ENCODE measurements at places on chromosomes 3 and 15. TPM values are rescaled to one million over a fixed set of nuclear protein-coding genes. Genes with fewer than 3 reads are reported as not detected.

Gene NR1I2
- not detected for total RNA-seq

Gene SNURF
- total RNA-seq: 2.5 TPM

Gene NRG4
- not detected for total RNA-seq

Gene KBTBD13
- not detected for total RNA-seq

Gene ACOX2
- total RNA-seq: 9.9 TPM

Gene AADACL2
- not detected for total RNA-seq

Gene A4GNT
- total RNA-seq: not detected

Gene TMEM266
- not detected for total RNA-seq

Gene CCR3
- total RNA-seq: not detected

Gene ST3GAL6
- 10.7 TPM for total RNA-seq

Gene ARPC4
- 227 TPM for total RNA-seq

Gene PDHB
- 105 TPM for total RNA-seq

Gene MB21D2
- 7.2 TPM for total RNA-seq

Gene MORC1
- total RNA-seq: not detected

Gene TM4SF18
- 0.36 TPM for total RNA-seq

Gene FANCD2
- 12.5 TPM for total RNA-seq

Gene IQCF5
- not detected for total RNA-seq

Gene SFMBT1
- total RNA-seq: 2.0 TPM
